Activated gamma-delta T cell treated with Interleukin-2 at 50 U/mL for 16 hours (primary cell): ENCODE measurements at places on chromosomes 1 and 21.

GRCh38 chr1:222326006-222326709, 221.7 kb downstream of the HHIPL2 start:
- DNase-seq, result no peak

DNA sequence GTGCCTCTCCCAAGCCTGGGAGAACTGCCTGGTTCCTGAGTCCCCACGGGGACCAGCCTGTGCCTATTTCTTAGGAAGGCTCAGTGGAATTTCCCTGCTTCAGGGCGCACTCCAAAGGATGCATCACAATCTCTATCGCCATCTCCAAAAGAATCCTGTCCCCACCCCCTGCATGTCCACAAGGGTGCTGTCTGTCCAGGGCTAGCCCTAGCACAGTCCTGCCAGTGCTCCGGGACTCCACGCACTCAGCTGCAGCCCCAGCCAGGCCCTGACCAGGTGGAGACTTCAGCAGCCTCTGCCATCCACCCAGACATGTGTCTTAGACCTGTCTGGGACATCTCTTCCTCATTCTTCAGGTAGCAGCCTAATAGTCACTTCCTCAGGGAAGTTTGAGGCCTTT, 199.7 kb downstream of the GRIK3 start:
- DNase-seq, result no peak

DNA sequence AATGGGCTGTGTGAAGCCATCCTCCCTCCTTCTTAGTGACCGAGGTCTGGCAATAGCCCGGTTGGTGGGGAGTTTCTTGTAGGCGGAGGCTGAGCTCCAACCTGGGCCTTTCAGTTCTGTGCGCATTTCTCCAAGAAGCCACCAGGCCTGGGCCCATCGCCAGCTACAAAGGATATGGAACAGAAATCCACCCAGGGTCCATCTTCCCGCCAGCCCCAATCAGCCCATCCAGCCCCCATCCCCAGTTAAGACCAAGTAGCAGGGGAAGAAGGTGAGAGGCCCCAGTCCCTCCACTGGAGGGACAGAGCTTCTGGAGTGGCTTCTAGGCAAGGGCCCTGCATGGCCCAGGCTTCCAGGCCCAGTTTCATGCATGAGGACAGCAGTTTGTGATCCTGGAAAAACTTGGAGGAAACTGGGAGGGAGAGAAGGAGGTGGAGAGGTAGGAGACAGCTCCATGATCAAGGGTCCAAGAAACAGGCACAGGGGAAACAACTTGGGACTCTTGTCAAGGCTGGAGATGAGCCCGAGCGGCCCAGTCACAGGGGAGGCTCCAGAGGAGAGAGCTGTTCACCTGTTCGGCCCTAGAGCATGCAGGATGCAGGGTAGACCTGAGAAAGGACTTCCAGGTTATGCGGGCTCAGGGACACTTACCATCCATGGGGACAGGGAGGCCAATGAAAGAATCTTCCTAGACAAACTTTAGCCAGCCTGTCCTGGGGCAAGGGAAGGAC, 261.2 kb downstream of the PTPRU start:
- DNase-seq, result no peak

DNA sequence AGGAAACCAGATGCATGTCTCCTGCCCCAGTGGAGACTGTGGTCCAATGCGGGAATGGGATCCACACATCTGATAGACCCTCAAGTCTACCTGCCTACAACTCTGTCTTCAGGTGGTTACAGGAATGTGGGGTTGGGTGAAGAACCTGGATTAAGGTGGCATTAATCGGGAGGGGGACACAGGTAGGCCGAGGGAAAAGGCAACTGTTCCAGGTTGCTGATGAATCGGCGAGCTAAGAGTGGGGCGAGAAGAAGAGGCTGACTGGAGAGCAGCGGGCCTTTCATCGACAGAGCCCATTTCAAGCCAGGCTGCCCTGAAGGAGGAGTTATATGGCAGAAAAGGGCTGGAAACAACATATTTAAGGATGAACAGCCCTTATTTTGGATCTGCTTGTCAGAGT, 836 bp downstream of the CD2 start:
- DNase-seq, result no peak

- no peak for DNase-seq
Measured at GRCh38 chr21:44010429-44010828, 1.7 kb upstream of the TRAPPC10 start.

GRCh38 chr1:81708250-81708649, 92.5 kb upstream of the ADGRL2 start:
- no peak for DNase-seq
